ENCODE measurements at places on chromosomes 7 and 10.
A peak's percentile ranks its signal among the peaks of the same experiment; 100 is the strongest.

GRCh38 chr7:42494736-42495135 lies 257.7 kb upstream of the GLI3 start:
- DNase-seq = no peak

GRCh38 chr7:106294334-106294733 lies 9.6 kb upstream of the NAMPT start:
- DNase-seq = no peak

GRCh38 chr7:32204361-32205018 lies 134.3 kb upstream of the PDE1C start:
- DNase-seq = peak; percentile 1

GRCh38 chr7:100546129-100546925 lies 7.3 kb downstream of the AGFG2 start:
- peak; percentile 63 for DNase-seq

DNA sequence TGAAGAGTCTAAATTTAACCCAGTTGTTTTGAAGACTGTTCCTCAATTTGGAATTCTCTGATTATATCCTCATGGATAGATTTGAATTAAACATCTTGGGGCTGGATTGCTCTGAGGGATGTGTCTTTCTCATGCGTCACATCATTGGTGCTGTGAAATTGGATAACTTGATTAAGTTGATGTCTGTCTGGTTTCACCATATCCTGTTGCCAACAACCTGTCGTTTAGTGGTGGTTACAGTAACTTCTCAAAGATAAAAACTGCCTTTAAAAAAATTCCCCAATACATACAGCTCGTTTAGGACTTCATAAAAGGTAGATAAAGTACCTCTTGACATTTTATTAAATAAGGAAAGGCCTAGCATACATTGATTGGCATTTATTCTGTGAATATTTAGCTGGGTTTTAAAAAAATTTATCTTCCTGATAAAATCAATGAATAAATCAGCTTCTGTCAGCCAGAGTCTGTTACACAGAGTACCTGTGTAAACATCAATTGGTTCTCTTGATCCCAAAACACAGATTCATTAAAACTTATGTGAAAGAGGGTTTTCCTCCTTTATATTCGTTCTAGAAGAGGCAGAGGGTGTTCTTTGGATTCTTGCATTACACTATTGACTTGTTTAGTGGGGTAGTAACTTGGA lies 10.5 kb downstream of the CRCP start:
- no peak for DNase-seq

- no peak for DNase-seq
Observed at GRCh38 chr7:130096243-130096827, 26.0 kb downstream of the KLHDC10 start.
